NCI-H774 (cell line): ENCODE measurements at places on chromosomes 1 and 21.

GRCh38 chr1:24992761-24993211 is 62.7 kb upstream of the RUNX3 start:
- DNase-seq, result no peak

DNA sequence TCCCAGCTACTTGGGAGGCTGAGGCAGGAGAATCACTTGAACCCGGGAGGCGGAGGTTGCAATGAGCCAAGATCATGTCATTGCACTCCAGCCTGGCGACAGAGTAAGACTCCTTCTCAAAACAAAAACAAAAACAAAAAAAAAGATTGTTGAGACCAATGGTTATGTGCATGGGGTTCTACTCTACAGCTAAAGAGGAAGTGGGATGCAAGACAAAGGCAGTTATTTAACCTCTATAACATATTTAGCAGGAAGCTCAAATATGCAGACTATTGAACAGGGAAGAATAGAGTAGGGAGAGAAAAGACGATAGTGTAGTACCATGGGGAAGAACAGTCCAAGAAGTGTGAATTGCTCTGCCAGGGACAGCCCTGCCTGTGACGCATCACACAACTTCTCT is 227.7 kb downstream of the SMYD3 start:
- DNase-seq, result no peak

DNA sequence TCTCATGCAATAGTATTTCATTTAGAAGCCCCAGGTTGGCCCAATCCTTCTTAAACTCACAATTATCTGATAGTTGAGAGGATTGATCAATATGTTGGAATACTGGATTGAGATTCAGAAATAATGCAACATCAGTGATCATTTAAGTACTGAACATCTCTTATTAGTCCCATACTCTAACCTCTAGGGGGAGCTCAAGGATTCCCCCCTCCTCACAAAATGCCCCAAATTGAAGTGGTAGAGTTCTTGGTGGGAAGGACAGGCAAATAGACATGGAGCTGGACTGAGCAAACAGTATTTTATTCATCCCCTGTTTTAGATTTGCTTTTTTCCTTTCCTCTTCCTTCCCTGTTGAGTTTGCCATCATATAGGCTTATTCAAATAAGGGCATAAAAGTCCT is 62.8 kb downstream of the NGF start:
- DNase-seq, result no peak

DNA sequence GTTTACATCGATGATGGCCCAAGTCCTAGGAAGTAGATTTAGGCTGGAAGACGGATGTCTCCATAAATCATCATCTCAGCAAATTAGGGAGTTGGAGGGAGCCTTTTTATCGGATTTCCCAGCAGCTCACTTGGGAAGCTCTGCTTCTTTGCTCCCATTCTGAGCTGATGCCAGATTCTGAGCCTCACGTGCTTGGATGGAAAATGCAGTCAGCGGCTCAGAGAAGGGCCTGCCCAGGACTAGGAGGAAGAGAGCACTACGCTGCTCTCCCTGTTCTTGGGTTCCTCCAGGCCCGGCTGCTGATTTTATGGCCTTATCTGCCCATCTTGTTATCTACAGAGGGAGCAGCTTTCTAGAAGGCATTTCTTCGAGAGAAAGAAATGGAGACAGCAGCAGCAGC is 42.0 kb downstream of the UBIAD1 start:
- no peak for DNase-seq

DNA sequence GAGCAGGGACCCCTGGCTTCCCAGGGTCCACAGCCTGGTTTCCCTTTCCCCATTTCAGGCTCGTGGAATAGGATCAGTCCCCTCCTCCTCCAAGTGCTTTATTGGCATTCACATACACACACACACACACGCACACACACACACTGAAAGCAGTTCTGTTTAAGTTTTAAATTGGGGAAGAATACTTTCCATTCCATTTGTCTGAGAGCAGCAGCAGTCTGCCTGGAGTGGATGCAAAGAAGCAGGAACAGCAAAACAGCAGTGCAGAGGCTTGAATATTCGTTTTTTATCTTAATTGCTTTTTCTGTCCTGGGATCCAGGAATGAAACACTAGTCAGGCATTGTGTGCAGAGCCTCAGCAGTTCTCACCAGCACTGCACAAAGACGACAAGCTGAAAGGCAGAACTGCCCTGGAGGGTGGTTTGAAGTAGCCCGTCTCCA is 7.1 kb downstream of the CYB561D1 start:
- no peak for DNase-seq

DNA sequence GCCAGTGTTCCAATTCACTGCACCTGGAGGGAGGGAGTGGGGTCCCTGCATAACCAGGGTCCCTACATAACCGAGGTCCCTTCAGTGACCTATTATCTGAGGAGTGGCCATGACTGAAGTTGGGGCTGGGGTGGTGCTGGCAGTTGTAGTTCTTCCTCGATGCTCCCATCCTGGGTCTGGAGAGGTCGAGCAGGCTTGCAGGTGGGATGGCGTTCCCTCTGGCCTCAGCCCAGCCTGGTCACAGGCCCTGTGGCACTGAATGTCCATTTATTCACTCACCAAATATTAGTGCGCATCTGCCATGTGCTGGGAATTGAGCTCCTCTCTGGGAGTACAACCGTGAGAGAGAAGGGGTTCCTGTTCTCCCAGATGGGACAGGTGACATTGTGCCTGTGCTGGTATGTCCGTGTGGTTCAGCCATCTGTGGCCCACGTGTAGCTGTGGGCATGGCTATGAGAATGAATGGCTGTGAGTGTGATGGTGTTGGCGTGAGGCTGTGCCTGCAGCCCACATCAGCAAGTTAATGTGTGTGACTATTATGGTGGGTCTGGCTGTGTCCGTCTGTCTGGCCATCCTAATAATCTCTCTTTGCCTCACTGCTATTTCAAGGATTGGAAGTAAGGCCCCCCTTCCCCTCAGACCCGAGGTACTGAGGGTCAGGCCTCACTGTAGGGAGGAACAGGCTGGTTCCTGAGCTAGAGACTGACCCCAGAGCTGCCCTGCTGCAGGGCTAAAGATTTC is 3.9 kb upstream of the SLC6A9 start:
- no peak for DNase-seq

GRCh38 chr21:34219334-34220060 is 144.3 kb upstream of the KCNE2 start:
- no peak for DNase-seq

- DNase-seq, result no peak
Measured at GRCh38 chr1:15531003-15531402, 4.4 kb downstream of the DNAJC16 start.

GRCh38 chr1:46539972-46540371 is 11.5 kb downstream of the KNCN start:
- no peak for DNase-seq

- no peak for DNase-seq
Measured at GRCh38 chr1:7557301-7557891, 213.7 kb upstream of the VAMP3 start.

- no peak for DNase-seq
Measured at GRCh38 chr1:1758059-1758621, 20.1 kb downstream of the NADK start.

DNA sequence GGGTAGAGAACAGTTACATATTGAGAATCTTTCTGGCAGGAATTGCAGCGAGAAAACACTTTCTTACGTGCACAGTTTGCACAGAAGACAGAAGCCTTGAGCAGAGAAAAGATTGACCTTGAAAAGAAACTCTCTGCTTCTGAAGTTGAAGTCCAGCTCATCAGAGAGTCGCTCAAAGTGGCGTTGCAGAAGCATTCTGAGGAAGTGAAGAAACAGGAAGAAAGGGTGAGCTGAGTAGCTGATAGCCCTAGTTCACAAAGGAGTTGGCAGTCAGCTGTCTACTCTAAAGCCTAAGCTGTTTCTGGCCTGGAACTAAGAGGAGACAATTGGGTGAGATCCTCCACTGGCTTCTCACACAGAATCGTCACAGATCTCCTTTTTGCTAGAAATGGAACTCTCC is 20.3 kb upstream of the SH3BGRL3 start:
- DNase-seq, result no peak

GRCh38 chr1:11354893-11355553 is 82.0 kb downstream of the UBIAD1 start:
- no peak for DNase-seq

GRCh38 chr1:177092001-177092400 is 72.5 kb downstream of the ASTN1 start:
- DNase-seq, result no peak

DNA sequence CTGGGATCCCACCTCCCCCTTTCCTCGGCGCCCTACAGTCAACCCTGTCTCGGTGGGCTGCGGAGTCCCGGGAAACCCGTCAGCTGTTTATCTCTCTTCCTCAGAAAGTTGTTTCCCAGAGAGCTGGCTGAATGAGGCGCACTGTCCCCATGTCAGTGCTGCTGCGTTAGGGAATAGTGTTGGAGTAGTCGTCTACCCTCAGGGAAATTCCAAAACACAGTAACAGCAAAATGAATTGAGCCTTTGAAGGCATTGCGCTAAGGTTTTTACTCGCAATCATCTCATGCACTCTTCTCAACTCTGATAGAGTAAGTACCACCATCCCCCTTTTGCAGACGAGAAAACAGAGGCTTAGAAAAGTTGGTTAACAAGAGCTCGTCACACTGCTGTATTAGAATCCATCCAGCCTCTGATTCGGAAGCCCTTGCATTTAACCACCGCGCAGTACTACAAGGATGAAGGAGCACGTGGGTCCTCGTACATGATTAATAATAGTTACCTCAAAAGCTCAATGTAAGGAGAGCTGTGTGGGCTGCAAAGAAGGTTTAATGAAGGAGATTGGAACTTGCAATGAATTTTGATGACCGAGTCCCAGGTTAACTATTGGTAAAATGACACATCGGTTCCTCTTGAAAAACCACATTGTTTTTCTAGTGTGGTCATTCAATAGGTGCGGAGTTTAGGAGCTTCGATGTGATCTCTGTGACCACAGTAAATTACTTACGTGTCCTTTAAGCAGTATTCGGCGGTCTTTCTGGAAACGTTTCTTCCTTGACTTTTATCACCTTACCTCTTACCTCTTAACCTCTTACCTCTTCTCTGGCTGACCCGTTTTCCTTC is 788 bp upstream of the EDEM3 start:
- DNase-seq, result no peak

GRCh38 chr1:81681601-81682266 is 119.0 kb upstream of the ADGRL2 start:
- DNase-seq, result no peak
